ENCODE measurements at places on chromosomes 2 and 18.

- DNase-seq: no peak
These were observed 84.6 kb upstream of the GYPC start for GRCh38 chr2:126571403-126571802.

DNA sequence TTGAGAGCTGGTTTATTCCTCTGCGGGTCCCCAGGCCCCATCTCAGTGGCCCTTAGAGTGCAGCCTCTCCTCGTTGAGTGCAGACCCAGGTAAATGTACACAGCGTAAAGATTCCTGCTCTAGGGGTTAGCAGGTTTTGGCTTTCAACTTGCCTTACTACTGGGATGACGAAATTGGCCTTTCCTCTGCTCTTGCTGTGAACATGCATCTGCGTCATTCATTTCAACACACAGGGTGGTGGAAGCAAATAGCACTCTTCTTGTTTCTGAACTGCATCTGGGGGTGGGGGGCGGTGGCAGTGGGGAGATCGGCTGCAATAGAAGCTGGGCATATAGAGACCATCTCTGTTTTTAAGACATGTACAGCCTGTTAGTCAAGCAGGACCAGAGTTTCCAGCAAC is 16.5 kb upstream of the SLC16A14 start:
- no peak for DNase-seq

DNA sequence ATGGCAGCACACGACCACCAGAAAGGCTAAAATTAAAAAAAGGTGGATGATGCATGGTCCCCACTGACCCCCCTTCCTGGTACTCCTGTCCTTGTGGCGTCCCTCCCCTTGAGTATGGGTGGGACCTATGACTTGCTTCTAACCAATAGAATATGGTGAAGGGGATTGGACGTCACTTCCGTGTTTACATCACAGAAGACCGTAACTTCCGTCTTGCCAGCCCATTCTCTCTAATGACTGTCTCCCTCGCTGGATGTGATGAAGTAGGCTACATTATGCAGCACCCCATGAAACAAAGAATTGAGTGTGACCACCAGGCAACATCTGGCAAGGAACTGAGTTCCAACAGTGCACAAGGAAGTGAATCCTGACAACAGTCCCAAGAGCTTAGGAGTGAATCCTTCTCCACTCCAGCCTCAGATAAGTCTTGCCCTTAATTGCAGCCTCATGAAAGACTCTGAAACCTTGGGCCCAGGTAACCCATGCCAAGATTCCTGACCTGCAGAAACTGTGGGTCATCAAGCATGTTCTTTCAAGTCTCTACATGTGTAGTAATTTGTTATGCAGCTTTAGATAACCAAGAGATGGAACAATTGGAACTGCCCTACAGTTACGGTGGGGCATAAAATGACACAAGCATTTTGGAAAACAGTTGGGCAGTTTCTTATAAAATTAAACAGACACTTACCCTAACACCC is 80.1 kb upstream of the NPAS2 start:
- DNase-seq: no peak

DNA sequence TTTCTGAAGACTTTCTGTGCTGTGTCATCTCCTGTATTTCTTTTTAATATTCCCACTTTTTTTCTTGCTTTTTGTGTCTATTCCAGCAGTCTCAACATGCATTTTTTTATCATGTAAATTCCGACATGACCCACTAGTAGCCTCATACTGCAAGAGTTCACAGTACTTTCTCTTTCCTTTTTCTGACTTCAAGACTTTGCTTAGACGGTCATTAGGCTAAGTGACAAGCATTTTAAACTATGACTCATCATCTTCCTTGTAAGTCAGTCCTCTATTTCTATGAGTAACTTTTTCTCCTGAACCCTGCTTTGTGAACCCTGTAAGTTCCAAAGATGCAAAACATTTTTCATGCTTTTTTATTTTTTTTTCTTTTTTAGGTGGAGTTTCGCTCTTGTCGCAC is 381.2 kb downstream of the TXNL1 start:
- DNase-seq: no peak

Measured in left ventricle myocardium inferior (tissue), 1 donor.